ENCODE measurements at places on chromosomes 12 and 14. TPM values are rescaled to one million over a fixed set of nuclear protein-coding genes. Genes with fewer than 3 reads are reported as not detected.

Gene COCH
- total RNA-seq: 21.2 TPM

Gene TAS2R43
- total RNA-seq: not detected

Gene MRPS35
- total RNA-seq: 100 TPM

Gene SMOC1
- 18.2 TPM for total RNA-seq

Gene AKAP3
- total RNA-seq: 0.08 TPM

Gene ART4
- not detected for total RNA-seq

Gene CTSG
- not detected for total RNA-seq

Gene HHIPL1
- 0.28 TPM for total RNA-seq

Gene GALNT16
- 3.0 TPM for total RNA-seq

Gene CELA1
- total RNA-seq: not detected

Gene C3AR1
- total RNA-seq: not detected

Gene ZC3H10
- 3.4 TPM for total RNA-seq

Gene KCNA5
- total RNA-seq: 0.03 TPM

Gene CRACR2A
- total RNA-seq: 1.1 TPM

Gene CPM
- total RNA-seq: 5.6 TPM

Gene HOXC9
- total RNA-seq: 13.7 TPM

Gene SALL2
- 0.71 TPM for total RNA-seq

Gene PPM1H
- 6.2 TPM for total RNA-seq

Gene HVCN1
- total RNA-seq: 0.72 TPM

Gene PRICKLE1
- 0.83 TPM for total RNA-seq

Gene PTGES3
- total RNA-seq: 363 TPM

Gene ANKRD52
- 36.9 TPM for total RNA-seq

Gene LRP1
- total RNA-seq: 15.9 TPM

Gene RHNO1
- 47.0 TPM for total RNA-seq
